Activated CD4-positive, alpha-beta T cell treated with anti-CD3 and anti-CD28 coated beads for 4 hours (primary cell): ENCODE measurements at places on chromosomes 1 and 21.

- no peak for DNase-seq
These were observed 17.1 kb downstream of the SOAT1 start for GRCh38 chr1:179310721-179311120.

- no peak for DNase-seq
These were observed 434.6 kb upstream of the CHRM3 start for GRCh38 chr1:238951809-238952208.

DNA sequence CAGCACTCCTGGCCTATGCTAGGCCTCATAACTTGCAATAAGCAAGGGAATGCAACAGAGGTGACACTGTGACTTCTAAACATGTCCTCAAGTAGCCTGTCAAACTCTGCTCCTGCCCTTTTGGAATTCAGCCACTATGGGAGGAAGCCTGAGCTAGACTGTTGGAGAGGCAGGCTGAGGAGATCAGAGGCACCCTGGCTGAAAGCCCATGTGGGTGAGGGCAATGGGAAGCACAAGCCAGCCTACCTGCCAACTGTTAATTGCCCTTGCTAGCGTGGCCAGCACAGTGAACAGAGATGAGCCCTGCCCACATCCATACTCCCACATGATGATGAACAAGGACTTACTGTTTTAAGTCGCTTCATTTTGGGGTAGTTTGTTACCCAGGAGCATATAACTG lies 17.7 kb downstream of the GNB1 start:
- no peak for DNase-seq

- DNase-seq, result no peak
These were observed at the start of gene S100A13 for GRCh38 chr1:153626904-153627714. S100A13 (minus strand) TSS chr1:153627505; CDS start chr1:153626472, 1,033 bp downstream.

GRCh38 chr1:56527548-56528302 lies 51.6 kb downstream of the PLPP3 start:
- no peak for DNase-seq

DNA sequence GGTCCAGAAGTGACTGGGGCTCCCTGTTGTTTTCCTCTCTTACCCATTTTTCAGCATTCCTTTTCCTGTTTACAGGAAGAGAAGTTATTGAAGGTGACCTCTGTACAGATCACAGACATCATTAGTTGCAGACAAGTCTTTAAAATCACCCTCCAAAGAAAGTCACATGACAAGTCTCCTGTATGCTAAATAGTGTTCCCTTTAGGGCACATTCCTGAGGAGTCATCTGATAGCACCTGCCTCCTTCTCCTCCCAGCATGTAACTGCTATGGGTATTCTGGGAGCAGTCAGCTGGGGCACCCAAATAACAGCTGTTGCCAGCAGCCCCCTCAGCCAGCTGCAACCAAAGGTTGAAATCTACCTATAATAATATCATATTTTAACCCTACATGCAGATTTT lies 200.6 kb downstream of the PTGER3 start:
- DNase-seq, result no peak

GRCh38 chr1:169586395-169587255 lies at the start of gene F5:
F5 (minus strand) TSS chr1:169586481; CDS start chr1:169586386, 95 bp downstream.
- peak; percentile 82 for DNase-seq

- no peak for DNase-seq
These were observed 8.3 kb upstream of the RNF19B start for GRCh38 chr1:32972814-32973428.

DNA sequence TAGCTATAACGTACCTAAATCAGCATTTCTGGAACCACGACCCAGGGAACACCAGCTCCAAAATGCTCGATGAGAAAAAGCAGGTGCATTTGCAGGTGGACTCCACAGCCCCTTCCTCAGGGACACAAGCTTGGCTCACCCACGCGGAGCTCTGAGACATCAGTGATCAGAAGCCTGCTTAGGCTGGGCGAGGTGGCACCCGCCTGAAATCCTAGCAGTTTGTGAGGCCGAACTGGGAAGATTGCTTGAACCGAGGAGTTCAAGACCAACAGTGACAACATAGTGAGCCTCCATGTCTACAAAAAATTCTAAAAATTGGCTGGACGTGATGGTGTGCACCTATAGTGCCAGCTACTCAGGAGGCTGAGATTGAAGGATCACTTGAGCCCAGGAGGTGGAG lies 2.5 kb upstream of the TSPEAR start:
- DNase-seq, result no peak

DNA sequence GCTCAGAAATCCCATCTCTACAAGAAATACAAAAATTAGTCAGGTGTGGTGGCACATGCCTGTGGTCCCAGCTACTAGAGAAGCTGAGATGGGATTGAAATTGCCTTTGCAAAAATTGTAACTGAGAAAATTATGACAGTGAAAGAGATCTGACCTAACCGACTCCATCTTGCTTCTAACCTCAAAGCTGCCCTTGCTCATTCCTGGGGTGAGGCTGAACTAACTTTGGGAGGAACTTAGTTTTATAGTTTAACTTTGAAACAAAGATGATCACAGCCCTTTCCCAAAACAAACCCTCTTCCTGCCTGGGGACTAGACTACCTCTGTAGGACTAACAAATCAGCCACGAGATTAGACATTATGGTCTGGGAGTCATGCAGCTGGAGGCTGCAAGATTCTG lies 33.8 kb upstream of the ERO1B start:
- DNase-seq, result no peak

- DNase-seq, result no peak
These were observed 318.3 kb downstream of the RRAGC start for GRCh38 chr1:38541223-38541622.

DNA sequence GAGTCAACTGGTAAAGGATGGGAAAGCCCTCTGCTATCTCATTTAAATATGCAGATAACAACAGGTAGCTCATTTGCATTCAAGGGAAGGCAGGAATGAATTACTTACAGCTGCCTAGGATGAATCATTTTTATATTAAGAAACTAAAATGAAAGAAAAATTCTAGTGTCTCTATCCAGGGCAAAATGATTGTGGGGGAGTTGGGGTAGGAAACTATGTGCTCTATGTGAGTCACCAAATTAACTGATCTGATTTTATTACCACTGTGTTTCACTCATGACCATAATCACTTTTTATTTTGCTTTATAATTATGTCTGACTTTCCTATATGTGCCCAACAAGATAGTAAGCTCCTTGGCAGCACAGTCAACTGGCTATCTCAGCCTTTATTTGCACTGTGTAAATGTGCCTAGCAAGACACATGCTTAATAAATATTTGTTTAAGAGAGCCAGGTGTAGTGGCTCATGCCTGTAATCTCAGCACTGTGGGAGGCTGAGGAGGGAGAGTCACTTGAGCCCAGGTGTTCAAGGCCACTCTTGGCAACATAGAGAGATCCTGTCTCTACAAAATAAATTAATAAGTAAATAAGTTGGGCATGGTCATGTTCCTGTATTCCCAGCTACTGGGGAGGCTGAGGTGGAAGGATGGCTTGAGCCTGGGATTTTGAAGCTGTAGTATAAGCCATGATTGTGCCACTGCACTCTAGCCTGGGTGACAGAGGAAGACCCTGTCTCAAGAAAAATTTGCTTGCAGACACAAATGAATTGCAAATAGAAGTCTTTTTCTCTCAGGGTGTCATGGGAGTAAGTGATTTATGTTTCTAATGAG lies 84.1 kb downstream of the SPAG17 start:
- no peak for DNase-seq

DNA sequence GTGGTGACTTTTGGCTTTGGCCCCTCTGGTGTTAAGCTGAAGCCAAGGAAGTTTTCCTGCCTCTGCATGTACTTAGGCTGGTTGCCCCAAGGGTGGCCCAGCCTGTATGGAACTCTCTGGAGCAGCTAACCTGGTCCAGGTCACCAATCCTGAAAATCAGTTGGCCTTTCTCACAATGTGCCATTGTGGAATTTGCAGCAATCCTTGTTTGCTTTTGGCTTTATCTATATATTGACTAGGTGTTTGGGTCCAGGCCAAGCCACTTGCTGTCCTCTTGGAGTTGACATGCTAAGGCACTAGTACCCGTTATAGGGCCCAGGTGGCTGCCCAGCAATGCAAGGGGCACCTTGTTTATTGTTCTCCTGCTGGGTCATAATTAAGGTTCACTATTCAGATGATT lies 124.6 kb downstream of the CAMTA1 start:
- DNase-seq, result no peak
